Hematopoietic multipotent progenitor cell treated with erythropoietin and hydrocortisone succinate and interleukin-3 and kit ligand, for 15 days (in vitro differentiated cells): ENCODE measurements at places on chromosomes 13 and 19.

- peak; percentile 58 for DNase-seq
Observed at GRCh38 chr19:4636151-4636717, 3.1 kb upstream of the TNFAIP8L1 start.

DNA sequence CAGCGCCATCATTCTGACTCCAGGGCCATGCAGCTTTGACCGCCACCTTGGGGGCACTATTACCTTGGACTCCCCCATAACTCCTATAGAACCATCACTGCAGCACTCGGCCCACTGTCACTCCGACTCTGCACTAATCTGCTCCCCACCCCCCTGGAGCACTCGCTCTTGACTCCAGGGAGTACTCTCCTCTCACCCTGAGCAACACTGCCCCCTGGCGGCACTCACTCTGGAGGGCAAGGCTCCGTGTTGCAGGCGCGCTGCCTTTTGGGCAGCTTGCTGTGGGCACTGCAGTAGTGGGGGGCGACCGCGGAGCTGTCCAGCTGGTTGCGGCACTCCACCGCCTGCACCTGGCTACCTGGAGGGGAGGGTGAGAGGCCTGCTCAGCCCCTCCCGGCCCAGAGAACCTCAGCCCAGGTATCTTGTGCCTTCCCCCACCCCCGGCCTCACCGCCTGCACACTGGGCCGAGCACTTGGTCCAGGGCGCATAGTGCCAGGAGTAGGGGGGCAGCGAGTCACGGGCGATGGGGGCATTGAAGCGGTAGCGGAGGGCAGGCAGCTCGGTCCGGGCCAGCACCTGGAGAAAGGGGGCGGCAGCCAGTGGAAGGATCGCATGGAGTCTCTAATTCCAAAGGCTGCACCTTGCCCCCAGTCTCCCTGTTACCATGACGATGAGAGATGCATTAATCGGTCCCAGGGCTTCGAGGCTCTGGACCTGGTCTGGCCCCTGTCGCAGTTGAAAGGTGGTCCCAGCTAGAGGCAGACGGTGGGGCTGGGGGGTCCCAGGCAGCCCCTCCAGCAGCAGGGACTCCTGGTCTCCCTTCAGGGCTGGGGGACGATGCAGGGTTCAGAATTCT, 8.9 kb upstream of the MYO1F start:
- DNase-seq = peak; percentile 70

GRCh38 chr13:103640606-103641005, 574.4 kb upstream of the SLC10A2 start:
- no peak for DNase-seq

DNA sequence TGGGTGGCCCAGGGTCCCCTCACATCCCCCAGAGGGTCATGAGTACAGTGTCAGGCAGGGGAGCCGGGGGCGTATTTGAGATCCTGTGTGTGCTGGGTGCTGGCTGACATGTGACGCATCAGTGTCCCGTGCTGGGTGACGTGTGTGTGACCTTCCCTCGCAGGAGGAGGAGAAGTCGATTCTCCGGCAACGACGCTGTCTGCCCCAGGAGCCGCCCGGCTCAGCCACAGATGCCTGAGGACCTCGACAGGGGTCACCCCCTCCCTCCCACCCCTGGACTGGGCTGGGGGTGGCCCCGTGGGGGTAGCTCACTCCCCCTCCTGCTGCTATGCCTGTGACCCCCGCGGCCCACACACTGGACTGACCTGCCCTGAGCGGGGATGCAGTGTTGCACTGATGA, 25.8 kb downstream of the PNPLA6 start:
- DNase-seq = no peak

- DNase-seq = peak; percentile 25
Observed at GRCh38 chr19:50003810-50004419, 21.3 kb downstream of the VRK3 start.

DNA sequence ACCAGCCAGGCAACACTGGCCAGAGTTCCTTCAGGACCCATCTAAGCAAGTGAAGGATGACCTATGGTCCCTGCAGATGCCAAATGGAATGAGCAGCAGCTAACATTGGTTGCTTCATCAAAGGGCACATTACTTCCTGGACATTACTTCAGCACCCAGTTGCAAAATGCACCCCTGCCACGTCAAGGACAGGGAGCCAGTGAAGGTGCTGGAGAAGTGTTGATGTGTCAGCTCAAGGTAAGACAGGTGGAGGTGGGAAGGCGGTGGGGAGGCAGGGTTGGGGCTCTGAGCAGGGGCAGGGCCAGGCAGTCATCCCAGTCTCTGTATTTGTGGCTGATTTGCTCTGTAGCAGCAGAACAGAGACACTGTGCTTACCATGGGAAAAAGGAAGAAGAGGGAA, 14.6 kb downstream of the CSNK1A1L start:
- no peak for DNase-seq

DNA sequence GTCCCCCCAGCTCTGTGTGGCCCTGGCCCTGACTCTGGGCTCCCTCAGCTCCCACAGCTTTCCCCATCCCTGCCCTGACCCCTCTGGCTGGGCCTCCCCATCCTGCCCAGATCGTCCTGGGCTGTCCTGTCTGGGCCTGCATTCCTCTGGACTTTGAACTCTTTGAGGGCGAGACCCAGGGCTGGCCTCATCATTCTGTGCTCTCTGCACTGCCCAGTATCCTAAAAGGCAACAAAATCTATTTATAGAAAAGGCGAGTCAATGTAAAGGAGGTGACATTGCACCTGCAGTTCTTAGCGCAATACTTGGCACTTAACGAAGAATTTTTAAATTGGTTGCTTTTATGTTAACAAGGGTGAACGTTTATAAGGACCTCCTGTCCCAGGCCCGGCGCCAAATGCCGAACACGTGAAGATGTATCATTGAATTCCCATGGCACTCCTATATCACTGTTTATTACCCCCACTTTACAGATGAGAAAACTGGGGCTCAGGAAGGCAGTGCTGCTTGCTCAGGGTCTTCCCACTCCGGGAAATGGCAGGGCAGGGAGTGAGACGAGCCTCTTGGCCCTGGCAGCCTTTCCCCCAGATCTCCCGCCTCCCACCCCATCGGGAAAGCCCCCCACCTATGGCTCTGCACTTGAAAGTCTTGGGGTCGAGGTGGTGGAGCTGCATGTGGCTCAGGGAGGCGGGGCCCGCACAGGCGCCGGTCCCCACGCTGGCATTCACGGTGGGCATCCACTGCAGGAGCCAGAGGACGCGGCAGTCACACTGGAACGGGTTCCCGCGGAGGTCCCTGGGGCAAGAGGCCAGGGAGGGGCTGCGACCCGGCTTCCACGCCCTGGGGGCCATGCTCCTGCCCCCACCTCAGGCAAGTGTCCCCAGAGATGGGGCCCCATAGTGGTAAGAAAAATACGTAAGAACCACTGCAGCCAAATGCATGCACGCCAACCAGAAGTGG, 3.8 kb downstream of the LGI4 start:
- DNase-seq = no peak

GRCh38 chr19:50051964-50052363, 26.2 kb downstream of the ZNF473 start:
- DNase-seq = no peak

DNA sequence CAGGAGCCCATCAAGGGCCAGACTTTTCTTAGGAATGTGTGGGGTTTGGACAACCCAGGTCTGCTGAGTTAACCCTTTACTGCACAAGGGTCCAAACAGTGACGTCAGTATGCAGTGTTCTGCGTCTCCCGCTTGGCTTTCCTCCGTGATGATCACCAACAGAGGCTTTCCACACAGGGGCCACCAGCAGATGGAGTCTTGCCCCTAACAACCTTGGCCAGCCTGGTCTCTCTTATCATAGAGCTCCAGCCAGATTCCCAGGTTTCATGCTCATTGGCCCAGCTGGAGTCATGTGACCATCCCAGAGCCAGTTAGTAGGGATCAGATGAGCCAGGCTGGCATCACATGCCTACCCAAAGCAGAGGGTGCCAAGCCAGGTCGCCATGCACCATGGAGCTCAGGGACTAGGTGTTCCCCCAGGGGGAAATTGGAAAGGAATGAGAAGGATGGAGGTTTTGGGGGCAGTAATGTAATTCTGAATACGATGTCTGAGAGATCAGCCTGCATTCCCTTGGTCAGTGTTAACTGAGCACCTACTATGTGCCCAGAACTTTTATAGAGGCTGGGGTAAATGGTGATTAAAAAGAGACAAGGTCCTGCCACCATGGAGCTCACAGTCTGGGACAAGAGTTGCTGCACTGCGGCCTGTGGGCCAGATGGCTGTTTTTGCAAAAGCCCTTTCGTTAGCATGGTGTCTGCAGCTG, 61.2 kb downstream of the MYH14 start:
- no peak for DNase-seq

GRCh38 chr19:41265395-41266153, 1.4 kb downstream of the HNRNPUL1 start:
- peak; percentile 11 for DNase-seq

GRCh38 chr13:76703216-76703615, 183.0 kb downstream of the KCTD12 start:
- no peak for DNase-seq
